ENCODE measurements at places on chromosomes 3 and 15.

- DNase-seq = no peak
These were observed 219.8 kb downstream of the UNC13C start for GRCh38 chr15:54197995-54198394.

GRCh38 chr3:12898290-12898964 lies 57.1 kb upstream of the RPL32 start:
- no peak for DNase-seq

DNA sequence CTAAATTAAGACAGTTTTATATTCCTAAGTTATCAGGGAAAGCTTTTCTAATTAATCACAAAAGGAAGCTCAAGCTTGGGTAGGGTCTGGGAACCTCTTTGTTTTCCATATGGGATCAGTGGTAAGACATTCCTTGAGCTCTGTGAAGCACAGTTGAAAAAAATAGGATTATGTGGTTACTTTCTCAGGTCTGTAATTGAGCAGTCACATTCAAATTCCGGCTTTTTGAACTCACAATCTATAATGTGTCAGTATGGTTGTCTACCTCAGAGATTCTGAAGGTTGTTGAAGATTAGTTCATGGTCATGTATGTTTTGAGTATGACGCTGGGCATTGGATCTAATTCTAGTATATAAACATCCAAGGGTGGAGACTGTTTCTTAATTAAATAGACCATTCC lies 364.5 kb downstream of the LPP start:
- DNase-seq = no peak

DNA sequence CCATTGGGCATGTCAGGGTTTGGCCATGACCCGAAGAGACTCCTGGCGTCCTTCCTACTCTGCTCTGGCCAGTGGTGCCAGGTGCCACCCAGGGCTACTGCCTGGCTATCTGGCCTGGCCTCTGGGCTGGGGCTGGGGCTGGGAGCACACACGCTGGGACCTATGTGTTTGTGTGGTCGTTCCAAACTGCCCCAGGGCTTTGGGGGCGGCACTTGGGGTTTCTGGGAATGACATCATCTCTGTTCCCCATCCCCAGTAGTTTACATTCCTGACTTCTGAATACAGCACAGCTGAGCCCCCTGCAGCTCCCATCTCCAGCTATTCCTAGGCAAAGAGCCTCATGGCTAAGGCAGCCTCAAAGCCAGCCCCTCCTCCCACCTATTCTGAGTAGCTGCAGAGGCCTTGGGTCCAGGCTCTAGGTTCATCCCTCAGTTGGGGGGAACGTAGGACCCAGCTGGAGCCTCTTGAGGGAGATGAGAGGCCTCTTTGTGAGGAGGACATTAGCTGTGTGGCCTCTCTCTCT lies 24.3 kb downstream of the PLEKHO2 start:
- no peak for DNase-seq

- no peak for DNase-seq
These were observed 162.1 kb downstream of the FOXP1 start for GRCh38 chr3:71421475-71421819.

DNA sequence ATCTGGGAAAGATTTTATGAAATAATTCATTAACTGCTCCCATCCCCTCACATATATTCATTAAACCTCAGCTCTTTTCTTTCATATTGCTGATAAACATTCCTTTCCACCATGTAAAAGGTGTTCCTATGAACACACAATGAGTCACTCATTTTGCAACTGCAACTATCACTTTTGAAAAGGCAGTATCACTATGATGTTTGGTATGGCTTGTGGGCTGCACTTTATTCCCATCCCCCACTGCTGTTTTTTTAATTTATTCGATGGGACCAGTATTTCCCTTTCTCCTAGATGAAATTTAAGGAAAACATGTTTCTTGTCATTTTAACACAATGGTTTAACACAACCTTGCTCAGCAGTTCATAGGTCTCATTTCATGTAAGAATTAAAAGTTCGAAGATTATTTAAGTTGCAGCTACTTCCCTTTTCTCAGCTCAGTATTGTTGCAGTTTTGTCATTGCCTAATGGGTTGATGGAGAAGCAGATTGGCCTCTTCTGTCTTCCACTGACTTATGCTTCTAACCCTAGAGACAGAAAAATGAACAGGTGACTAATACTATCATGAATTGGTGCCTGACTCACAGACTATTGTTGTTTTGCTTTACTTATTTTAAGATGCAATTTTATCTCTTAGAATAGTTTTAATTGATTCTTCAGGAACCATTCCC lies 280.3 kb downstream of the ZPLD1 start:
- no peak for DNase-seq

GRCh38 chr15:34311563-34311962 lies 26.0 kb downstream of the SLC12A6 start:
- no peak for DNase-seq

DNA sequence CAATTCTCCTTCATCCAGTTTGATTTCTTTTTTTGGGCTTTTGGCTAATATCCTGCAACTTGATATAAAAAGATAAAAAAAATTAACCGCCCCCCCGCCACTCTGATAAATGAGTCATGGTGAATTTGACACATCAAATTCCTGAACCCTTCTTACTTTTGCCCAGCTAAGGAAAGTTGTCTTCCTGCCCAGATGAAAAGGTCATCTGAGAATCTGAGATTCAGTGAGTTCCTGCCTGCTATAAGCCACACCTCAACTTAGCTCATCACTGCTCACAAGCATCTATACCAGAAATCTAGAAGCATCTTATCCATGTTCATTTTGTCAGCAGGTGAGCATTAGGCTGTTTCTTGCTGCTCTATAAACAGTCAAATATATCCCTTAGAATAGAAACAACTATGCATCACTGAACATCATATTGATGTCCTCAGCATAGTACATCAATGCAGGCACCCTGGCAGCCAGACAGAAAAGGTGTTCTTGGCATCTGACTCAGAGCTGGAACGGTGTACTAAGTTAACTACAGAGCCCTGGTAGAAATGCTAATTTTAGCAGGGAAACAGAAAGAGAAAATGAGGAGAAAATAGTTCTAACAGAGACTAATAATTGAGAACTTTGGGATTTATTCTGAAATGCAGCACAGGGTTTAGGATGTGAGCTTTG lies 77.1 kb downstream of the SEMA6D start:
- DNase-seq = no peak

DNA sequence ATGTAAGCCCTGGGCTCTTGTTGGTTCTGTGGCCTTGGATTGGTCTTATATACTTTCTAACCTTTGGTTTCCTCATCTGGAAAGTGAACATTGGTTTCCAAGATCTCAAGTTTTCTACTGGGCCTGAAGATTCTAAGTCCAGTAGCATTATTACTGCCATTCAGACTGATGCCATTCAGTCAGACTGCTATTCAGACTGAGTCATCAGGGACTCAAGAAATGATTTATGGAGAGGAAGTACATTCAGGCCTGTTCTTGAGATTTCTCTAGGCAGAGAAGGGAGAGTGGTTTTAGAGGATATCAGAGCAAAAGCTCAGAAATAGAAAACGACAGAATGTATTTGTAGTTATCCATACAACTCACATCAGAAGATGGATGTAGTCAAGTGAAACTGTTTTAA lies 557.2 kb downstream of the NR2F2 start:
- DNase-seq = no peak

GRCh38 chr3:54836871-54837270 lies 91.0 kb downstream of the LRTM1 start:
- no peak for DNase-seq

DNA sequence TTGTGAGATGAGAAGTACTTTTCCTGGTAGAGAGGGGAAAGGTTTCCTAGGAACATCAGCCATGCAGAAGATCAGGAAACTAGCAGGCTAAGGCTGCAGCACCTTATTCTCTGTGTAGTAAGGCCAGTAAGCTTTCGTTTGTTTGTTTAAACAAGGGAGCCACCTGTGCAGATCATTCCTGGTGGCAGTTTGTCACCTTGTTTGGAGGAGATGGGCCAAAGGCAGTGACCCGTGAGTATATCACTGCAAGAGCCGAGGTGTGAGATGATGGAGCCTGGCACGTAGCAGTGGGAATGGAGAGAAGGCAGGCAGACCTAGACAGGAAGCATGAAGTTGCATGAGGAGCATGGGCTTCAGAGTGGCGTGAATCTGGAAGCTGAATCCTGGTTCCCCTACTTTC lies 19.6 kb downstream of the ATG7 start:
- no peak for DNase-seq

- no peak for DNase-seq
These were observed 140.8 kb downstream of the SMAD6 start for GRCh38 chr15:66842710-66843441.

- DNase-seq = no peak
These were observed 25.8 kb upstream of the ANXA2 start for GRCh38 chr15:60423537-60423936.

- DNase-seq = no peak
These were observed 9.4 kb upstream of the KIF7 start for GRCh38 chr15:89664441-89665350.

DNA sequence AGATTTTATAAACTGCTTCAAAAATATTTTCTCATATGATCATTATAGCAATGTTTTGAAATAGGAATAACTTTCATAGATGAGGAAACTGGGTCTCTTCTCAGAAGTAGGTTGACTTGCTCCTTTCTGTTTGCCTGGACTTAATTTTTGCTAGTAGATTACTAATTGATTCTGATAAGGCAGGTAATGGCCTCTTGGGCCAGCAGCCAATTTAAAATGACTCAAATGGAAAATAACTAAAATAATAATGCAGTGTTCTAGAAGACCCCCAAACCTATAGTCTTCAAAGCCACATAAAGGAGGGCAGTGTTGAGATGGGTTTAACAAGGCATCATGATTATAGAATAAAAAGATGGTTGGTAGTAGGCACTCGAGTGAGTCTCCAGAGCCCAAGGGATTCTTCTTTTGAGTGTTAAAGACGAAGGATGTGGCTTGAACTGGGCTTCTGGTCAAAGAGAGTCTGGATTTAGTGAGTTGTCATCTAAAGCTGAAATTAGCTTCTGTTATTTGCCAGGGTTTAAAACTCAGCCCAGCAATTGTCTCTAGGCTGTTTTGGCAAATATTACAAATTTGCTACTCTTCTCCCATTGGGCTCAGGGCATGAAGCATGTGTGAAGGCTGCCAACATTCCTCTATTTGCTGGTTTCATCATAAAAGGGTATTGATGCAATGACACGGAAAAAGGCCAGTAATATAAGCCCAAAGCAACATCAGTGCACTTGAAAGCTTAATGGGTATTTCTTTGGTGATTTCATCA lies 297.1 kb upstream of the MEIS2 start:
- no peak for DNase-seq

DNA sequence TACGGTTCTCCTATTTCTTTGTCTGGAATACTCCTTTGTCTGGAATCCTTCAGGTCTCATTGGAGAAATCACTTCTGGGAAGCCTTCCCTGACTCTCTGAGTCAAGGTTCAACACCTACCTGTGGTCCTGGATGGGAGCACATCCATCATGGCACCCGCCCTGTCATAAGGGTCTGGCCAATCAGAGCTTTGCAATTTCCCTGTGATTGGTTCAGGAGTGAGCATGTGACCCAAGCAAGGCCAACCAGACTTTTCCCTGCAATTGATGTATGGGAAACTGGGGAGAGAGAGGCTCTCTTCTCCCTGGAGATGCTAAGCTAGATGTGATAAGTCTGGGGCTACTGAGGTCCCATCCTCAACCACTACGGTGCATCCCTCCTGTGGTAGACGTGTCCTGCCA lies 8.1 kb downstream of the FAM3D start:
- DNase-seq = no peak

GRCh38 chr3:162302983-162303624 lies 806.5 kb downstream of the OTOL1 start:
- no peak for DNase-seq

DNA sequence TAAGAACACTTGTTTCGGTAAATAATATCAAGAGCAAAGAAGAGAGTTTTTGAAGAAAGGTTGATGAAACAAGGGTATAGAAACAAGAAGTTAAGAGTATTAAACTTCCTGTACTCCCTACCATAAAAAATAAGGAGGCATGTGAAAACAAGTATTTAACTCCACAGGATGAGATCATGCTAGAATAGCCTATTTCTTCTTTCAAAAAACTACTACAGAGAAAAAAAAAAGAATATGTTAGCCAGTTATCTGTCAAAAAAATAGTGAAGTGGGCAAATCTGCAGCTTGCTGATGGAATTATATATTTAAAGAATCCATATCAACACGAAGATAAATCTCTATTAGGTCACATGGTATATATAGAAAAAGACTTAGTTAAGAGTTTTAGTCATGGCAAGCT lies 33.4 kb downstream of the SETD2 start:
- no peak for DNase-seq

GRCh38 chr15:74158855-74159650 lies 14.5 kb upstream of the ISLR start:
- DNase-seq = no peak

GRCh38 chr15:77553257-77553656 lies 79.5 kb downstream of the LINGO1 start:
- DNase-seq = no peak

DNA sequence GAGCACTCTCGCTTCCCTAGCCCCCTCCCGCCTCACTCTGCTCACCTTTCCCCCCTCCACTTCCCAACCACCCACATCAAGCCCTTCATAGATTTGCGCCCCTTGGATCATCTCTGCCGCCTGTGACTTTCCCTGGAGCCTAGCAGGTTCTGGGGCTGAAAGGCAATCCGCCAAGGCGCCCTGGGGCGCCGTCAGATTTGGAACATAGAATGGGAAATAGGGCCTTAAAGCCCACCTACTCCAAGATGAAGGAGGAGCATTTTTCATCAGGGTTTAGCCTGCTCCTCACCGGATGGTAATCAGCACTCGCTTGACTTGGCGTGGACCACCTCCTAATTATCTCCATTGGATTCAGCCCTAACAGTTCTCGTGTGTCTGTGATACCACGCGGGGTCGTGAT lies 1.3 kb downstream of the CPNE4 start:
- no peak for DNase-seq

GRCh38 chr3:112035241-112035640 lies 705 bp downstream of the TMPRSS7 start:
- no peak for DNase-seq

DNA sequence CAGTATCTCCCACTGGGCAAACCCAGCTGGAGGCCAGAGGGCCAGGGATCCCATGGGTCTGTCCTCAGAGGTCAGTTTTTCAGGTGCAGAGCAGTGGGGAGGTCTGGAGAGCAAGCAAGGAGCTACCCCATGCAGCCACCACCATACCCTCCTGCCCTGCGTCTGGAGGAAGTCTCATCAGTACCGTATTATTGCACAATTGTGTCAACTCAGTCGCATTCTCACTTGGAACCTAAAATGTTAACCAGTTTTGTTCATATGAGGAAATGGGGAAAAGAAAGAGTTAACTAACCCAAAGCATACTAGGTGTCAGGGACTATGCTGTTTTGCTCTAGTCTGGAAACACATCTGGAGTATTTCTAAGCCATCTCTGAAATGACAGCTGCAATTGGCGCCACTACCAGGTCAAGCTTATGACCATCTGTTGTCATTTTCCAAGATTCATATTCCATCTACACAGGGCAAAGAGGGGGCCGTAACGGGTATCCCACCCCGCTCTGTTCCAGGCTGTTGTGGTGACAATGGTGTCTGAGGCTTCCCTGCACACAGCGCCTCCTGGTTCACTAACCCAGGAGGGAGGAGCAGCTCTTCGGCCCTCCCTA lies 16.9 kb upstream of the APBA2 start:
- DNase-seq = no peak

GRCh38 chr15:61084472-61084871 lies 144.6 kb downstream of the RORA start:
- DNase-seq = no peak
